ENCODE measurements at places on chromosomes 11 and 22. TPM values are rescaled to one million over a fixed set of nuclear protein-coding genes. Genes with fewer than 3 reads are reported as not detected.

The MUC5B gene
- total RNA-seq: not detected

- DNase-seq: no peak
These were observed 789 bp upstream of the FAM111A start for GRCh38 chr11:59141673-59142460.

The KLHDC7B gene
- not detected for total RNA-seq

- no peak for DNase-seq
These were observed 13.7 kb upstream of the SH3BP1 start for GRCh38 chr22:37625737-37626136.

DNA sequence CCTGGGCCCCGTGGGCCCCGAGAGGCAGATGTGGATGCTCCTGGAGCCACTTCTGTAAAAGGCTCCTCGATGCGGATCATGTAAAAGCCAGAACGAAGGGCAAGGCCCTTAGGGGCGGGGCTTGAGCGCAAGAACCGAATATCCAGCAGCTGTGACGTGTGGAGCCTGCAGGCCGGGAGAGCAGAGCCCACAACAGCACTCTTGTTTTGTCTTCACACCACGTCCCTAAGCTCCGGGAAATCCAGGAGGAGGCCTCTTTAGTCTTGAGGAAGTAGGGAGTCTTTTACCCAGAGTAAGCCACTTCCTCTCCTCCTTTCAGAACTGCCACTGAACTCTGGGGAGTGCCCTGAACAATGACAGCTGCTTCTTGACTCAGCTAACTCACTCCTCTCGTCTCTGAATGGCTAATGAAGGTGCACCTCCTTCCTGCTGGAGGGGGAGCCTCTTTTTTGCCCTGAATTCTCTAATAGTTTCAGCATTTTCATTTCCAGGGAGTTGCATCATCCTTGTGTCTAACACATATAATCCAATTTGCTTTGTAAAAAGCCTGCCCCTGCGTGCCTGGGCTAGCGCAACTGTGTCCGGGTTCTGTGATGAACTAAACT lies 12.5 kb downstream of the L3MBTL2 start:
- DNase-seq: no peak

- DNase-seq: no peak
These were observed 5.2 kb downstream of the USP2 start for GRCh38 chr11:119376197-119376847.

DNA sequence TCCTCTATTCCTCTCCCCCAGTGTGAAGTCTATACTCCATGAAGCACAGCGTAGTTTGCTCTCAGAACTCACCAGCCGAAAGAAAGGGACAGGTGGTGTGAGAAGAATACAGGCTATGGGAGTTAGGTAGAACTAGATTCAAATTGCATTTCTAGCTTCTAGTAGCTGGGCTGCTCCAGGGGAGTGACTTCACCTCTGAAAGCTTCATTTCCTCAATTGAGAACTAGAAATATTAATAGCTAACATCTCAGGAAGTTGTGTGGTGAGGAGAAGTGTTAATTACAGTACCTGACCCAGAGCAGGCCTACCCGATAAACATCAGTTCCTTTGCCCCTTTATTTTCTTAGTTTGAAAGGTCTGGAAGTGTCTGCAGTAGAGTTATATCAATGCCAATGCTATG lies 484.7 kb upstream of the TENM4 start:
- DNase-seq: no peak

DNA sequence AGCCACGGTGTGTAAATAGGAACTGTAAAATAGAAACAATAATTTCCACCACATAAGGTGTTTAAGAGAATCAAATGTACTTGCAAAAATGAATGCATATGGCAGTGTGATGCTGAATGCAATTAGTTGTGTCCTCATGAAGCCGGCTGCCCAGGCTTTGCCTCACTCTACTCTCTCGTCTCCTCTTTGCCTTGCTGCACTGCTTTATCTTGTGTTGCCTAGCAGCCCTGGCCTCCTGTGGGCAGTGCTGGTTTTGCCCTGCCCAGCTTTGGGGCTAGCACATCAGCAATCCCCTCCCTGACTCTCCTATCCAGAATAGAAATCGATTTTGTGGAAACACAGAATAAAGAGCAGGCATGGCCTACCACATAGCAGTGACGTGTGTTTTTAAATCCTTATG lies 30.0 kb downstream of the LRRC32 start:
- no peak for DNase-seq

- DNase-seq: peak; percentile 93
These were observed 23.3 kb downstream of the P4HA3 start for GRCh38 chr11:74288161-74288560.

The FBXO3 gene
- 30.6 TPM for total RNA-seq

DNA sequence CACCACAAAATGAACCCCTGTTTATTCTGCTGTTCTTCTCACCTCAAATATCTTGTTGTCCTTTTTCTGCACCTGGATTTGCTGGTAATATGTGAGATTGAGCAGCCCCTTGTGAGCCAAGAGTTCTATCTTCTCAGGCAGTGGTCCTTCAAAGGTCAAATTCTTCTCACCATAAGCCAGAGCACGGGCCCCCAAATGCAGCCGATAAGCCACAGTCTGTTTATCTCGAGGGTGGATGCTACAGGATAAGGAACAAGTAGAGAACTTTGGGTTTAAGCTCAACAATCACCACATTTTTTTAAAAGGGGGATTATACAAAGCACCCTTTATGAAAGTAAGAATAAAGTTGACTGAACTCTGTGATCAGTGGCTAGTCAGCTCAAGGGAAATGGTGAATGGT lies 15.8 kb downstream of the TBRG1 start:
- no peak for DNase-seq

DNA sequence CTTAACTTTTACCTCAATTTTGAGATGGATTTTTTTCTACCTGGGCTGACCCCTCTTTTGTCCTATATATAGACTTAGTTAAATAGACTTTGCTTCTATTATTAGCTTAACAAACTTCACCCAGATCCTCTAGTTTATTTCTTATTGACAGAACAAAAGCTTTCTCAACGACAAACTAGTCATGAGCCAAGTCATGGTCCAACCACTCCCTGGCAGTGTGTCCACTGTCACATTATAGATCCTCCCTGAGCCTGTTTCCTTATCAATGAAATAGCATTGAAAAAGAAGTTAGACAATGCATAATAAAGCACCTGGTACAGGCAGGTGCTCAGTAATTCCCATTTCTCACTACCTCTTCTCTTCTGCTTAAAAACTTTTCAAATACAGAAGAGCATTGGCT lies 155.1 kb downstream of the SPON1 start:
- DNase-seq: no peak

GRCh38 chr22:19287076-19287707 lies 4.3 kb downstream of the CLTCL1 start:
- DNase-seq: no peak

GRCh38 chr22:39710380-39711150 lies 140.0 kb downstream of the CACNA1I start:
- DNase-seq: no peak

DNA sequence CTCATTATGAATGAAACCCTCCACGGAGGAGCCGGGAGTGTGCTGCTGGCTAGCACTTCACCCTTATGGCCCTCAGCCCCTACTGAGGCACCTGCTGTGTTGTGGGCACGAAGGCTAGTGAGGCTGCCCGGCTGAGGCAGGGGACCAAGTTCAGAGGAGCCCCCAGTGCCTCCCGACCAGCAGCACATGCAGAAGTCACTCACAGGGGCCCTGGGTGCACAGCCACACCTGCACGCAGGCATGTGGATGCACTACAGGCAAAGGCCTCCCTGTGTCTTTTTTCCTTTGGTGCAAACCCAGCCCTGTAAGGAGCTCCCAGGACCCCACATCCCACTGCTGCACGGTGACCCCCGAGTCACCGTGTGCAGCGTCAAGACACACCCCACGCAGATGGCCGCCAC lies 261.5 kb downstream of the BRD1 start:
- DNase-seq: no peak

DNA sequence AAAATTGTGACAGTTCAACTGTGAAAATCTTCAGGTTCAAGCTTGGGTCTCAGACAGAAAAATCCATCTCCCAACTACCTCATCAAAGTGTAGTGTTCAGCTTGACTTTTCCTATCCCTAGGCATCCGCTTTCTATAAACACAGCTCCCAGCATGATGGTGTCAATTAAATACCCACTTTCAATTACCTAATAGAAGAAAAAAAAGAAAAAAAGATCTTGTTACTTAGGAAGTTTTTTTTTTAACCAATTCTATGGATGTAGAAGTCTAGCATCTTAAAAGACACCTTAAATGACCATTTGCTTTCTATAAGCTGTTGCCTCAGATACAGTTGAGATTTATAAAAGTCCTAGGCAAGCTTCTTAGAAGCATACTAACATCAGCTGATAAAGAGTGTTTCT lies 244.1 kb upstream of the MTNR1B start:
- DNase-seq: no peak

DNA sequence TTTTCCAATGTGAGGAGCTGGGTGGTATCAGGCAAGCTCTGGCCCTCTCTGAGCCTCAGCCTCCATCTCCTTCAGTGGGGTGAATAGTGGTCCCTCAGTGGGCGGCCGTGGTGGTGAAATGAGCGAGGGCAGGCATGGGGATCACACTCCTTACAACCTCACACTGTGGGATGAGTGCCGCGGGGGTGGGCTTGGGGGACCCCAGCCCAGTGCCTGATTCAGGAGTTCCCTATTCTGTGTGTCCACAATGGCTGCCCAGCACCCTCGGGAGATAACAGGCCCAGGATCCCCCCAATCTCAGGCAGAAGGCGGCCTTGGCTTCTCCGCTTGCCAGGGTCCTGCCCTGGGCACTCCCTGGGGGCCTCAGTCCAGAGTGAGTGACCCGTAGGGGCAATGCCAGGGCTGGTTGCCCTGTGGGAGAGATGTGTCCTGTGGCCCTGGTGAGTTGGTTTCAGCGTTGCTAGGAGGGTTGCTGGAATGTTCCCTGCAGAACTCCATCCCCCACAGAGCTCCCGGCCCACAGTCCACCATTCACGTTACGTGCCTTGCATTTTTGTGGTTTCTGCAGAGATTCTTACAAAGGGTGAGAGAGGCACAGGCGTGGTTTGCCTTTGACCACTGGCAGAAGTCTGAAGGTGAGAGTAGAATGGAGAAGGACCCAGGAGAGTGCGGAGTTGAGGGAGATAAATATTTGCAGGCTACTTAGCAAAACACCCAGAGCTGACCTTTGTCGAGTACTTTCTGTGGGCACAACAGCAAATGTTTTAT lies 2.9 kb downstream of the ALDH3B1 start:
- DNase-seq: no peak

The SCN4B gene
- total RNA-seq: under 0.01 TPM

- DNase-seq: no peak
These were observed 99.9 kb upstream of the GUCY1A2 start for GRCh38 chr11:107118025-107118720.

DNA sequence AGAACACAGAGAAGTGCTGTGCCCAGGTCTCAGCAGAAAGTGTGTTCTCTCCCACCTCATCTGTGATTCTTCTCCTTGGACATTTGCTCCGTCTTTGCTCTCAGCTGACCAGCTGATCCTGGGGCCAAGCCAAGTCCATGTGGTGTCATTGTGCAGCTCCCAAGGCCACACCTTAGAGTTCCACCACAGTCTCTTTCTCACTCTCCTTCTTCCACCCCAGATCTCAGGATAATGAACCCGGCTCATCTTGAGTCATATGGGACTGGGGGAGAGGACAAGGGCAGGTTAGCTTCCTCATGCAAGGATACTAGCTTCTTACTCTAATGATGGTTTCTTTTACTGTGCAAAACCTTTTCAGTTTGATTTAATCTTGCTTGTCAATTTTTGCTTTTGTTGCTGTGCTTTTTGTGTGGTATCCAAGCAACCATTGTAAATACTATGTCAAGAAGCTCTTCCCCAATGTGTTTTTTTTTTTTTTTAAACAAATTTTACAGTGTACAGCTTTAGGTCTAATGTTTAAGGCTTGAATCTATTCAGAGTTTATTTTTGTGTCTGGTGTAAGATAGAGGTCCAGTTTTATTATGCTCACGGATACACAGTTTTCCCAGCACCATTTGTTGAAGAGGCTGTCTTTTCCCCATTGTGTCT lies 75.0 kb upstream of the OR4B1 start:
- DNase-seq: no peak

The STARD10 gene
- 70.4 TPM for total RNA-seq

- peak; percentile 77 for DNase-seq
These were observed 2.9 kb upstream of the TUBGCP6 start for GRCh38 chr22:50247748-50248147.

GRCh38 chr22:25161916-25162530 lies 37.6 kb upstream of the CRYBB3 start:
- DNase-seq: no peak

DNA sequence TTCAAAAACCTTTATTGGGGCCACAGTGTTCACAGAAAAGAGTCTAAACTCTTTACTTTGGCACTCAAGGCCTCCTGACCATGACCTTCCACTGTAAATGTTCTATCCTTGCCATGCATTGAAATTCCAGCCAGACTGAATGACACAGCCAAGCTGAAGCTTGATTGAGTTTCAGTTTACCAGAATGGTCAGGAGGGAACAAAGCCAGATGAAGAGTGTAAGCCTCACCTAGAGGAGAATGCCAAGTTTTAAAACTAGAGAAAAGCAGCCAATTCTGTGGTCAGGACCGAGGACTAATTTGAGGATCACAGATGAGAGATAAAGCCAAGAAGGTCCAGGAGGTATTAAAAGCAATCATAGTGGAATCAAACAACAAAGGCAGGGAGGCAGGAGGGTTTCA lies 215.3 kb downstream of the KCNA4 start:
- DNase-seq: no peak

The CSF2RB gene
- total RNA-seq: 2.8 TPM

DNA sequence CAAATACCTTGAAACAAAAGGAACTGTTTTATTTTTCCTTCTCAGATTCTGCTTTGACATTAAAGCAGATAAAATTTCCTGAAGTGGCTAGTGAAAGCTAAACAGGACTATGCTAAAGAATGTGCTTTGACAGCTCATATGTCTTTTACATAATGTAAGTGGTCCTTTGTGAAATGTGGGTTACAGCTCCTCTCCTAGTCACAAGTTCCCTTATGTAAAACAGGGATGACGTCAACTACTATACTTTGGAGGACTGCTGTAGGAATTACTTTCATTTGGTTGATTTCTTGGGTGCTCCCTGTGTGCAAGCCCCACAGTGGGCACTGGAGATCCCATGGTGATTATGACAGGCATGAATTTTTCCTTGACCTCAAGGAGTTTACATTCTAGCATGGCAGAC lies 216.6 kb upstream of the NARS2 start:
- no peak for DNase-seq

DNA sequence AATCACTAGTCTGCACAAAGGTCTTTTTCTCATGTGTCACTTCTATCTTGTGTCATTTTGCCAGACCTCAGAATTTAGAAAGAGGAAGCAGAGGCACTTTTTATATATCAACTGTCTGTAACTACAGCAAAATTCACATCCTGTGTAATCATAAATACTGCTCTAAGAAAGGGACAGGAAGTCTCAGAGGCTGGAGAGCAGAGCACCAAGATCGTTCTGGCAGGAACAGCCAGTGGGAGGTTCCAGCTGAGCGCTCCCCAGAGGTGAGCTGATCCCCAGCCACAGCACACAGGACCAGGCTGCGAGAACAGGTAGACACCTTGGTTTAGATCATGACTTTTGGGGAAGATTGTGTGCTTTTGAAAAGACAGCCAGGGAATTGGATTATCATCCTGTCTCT lies at the start of gene MS4A7:
Gene MS4A7, plus strand, starts transcription at position 179 of the 400 bp plus-strand sequence. CDS start 4,610 bp downstream, outside the sequence.
- no peak for DNase-seq

GRCh38 chr11:13321431-13321830 lies 43.8 kb downstream of the BMAL1 start:
- DNase-seq: no peak
